Bone marrow (tissue), 2 donors: ENCODE measurements at places on chromosomes 12 and 14.

DNA sequence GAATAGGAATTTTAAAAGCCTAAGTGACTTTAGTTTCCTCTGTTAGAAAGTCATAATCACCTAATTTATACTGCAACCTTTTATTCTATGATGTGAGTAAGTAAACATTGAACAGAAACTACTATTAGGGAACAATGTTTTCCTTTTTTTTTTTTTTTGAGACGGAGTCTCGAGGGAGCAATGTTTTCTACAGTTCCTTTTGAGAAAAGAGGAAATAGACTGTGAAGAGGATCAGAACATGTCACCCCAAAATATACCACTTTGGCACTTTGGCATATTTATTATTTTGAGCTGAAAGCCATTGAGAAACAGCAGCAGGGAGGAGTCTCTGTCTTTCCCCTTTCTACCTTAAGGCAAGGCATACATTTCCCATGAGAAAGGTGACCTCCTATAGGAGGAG lies 162.7 kb upstream of the CNOT2 start:
- no peak for DNase-seq

- no peak for DNase-seq
Measured at GRCh38 chr14:33515441-33515840, 435.4 kb downstream of the EGLN3 start.

DNA sequence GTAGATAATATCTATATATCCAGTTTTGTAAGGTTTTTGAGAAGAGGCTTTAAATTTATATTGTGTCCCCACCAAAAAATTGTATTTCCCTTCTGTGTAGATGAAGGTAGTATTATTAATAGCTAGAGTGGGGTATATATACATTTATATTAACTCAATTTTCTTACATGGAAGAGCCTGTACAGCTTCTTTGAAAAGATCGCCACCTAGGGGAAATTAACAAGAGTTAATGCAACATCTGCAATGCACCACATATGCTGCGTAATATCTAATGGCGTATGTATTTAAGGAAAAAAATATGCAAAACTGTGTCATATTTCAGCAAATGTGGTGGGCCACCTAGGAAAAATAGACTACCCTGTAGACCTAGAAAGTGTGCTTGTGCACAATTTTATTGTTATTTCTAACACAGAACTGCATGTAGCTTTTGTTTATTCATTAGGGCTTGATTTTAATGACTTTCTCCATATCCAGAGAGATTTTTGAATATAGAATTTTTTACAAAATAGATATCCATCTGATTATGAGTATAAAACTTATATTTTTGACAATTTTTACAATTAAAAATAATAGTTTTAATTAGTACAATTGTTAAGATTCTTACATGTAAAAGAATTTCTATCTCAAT lies 14.0 kb downstream of the CCER1 start:
- peak; percentile 31 for DNase-seq

DNA sequence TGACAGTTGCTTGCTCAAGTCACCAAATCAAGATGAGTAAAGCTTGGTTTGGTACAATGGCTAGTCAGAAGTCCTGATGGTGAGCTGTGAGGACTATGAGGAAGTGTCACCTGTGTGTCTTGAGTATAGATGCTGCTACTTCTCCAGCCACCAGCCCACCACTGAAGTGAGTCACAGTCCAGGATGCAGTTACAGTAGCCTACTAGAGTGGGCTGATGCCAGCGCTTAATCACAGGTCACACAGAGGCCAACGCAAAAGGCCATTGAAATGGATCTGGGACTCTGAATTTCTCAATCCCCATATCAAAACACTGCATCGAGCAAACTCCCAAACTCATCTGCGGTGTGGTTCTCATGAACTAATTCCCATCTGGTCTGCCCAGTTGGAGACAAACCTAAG lies 223.1 kb downstream of the ANO6 start:
- no peak for DNase-seq

GRCh38 chr14:95143808-95144620 lies 13.3 kb downstream of the DICER1 start:
- no peak for DNase-seq

- DNase-seq = no peak
Measured at GRCh38 chr14:64438181-64438841, 27.0 kb upstream of the AKAP5 start.

DNA sequence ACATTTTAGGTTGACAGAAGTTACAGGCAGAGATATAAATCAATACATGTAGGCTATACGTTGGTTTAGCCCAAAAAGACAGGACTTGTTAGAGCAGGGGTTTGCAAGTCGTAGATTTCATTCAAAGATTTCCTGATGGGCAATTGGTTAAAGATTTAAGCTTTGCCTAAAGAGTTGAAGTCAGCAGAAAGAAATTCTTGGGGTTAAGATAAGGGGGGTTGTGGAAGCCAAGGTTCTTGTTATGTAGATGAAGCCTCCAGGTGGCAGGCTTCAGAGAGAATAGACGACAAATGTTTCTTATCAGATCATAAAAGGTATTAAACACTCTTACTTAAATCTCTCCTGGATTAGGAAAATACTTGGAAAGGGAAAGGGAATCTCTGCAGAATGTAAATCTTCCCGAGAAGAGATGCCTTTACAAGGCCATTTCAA lies 510.8 kb downstream of the TMTC2 start:
- no peak for DNase-seq

DNA sequence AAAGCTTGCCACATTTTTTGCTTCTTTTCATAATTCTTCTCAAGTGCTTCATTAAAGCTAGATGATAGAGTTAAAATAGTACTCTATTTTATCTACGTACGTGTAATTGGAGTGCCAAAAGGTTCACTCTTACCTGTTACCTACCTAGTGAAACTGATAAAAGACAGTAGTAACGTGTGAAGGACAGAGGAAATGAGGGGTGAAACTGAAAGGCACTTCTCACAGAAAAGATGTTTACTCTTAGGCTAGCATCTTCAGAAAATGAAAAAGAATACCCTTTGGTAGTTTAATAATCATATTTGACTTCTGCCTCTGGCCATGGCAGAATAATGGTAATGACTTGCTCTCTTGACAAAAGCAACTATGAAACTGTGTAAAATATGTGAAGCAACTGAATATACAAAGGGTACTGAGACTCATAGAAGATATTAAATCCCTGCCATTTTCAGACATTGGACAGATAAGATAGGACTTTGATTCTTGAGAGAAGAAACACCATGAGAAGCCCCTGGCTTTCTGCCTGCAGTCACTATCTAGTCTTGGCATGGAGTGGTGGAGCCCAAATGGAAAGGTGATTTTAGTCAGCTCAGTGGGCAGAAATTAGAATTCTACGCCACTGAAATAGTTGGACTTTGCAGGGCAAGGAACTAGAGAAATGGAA lies 6.3 kb upstream of the EVL start:
- DNase-seq = no peak

DNA sequence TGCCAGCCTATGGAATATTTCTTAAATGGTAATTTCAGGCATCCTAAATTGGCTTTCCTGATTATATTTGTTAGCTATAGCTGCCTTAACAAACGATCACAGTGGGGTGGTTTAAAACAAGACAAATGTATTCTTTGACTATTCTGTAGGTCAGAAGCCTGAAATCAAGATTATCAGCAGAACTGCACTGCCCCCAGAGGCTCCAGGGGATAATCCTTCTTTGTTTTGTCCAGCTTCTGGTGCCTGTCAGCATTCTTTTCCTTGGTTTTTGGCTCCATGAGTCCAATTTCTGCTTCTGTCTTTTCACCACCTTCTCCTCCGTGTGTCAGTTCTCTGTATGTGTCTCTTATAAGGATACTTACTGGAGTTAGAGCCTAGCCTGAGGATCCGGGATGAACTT lies 1282.2 kb upstream of the USP15 start:
- no peak for DNase-seq

DNA sequence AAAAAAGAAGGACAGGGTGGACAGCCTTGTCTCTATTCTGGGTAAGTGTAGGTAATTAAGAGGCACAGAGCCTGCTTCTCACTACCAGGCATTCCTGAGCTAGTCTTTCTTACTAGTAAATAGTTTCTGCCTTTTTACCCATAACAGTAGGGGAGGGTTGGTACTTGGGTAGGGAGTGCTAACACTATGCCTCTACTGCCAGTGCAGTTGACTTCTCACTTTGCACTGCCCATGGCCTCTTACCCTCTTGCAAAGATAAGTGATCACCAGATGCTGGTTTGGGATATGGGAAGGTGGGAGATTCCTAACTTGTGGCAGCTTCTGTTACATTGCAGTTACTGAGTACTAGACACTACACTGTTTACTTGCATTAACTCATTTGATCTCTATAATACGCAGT lies 11.6 kb downstream of the AHSA1 start:
- no peak for DNase-seq

GRCh38 chr12:71594214-71594948 lies 69.3 kb downstream of the ZFC3H1 start:
- no peak for DNase-seq

- DNase-seq = peak; percentile 82
Measured at GRCh38 chr12:101855364-101855884, 22.0 kb upstream of the DRAM1 start.

GRCh38 chr12:90995010-90995409 lies 9.8 kb downstream of the EPYC start:
- no peak for DNase-seq

- no peak for DNase-seq
Measured at GRCh38 chr12:66152732-66153131, 17.1 kb downstream of the TMBIM4 start.

GRCh38 chr14:101932673-101933072 lies 31.7 kb upstream of the DYNC1H1 start:
- DNase-seq = no peak

GRCh38 chr14:63647696-63648410 lies 6.2 kb upstream of the WDR89 start:
- no peak for DNase-seq

DNA sequence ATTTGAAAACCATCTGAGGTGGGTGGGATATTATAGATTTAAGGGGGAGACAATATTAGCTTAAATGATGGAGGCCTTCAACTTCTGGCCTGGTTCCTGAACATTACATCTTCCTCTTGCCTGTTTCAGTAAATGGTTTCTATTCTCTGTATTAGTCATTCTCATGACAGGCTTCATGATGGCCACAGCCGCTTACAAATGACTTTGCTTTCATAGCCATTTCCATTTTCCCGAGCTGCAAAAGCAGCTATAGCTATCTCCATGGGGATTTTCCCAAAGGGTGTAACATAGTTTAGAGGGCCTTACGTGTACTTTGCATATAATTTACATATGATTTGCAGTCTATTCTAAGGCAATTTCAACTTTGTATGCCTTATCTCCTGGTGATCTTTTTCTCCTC lies 121.8 kb downstream of the NRXN3 start:
- no peak for DNase-seq

- DNase-seq = no peak
Measured at GRCh38 chr12:22377731-22378496, 43.4 kb upstream of the ST8SIA1 start.

GRCh38 chr12:29283969-29284700 lies 96.8 kb downstream of the ERGIC2 start:
- DNase-seq = no peak

GRCh38 chr14:31292937-31293616 lies 85.5 kb upstream of the HECTD1 start:
- DNase-seq = no peak

- DNase-seq = no peak
Measured at GRCh38 chr14:52711666-52712065, 4.7 kb downstream of the PSMC6 start.

GRCh38 chr12:110585231-110585799 lies 2.2 kb upstream of the PPTC7 start:
- DNase-seq = no peak

DNA sequence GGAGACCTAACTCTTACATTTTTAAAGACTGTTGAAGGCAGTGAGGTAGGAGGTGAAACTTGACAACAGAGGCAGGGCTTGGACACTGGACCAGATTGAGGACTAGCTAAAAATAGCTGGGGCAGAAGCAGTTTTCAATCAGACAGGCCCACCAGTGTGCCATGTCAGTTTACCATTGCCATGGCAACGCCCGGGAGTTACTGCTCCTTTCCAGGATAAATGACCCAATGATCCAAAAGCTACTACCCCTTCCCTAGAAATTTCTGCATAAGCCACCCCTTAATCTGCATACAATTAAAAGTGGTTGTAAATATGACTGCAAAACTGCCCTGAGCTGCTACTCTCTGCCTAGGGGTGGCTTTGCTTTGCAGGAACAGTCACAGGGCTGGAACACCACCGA lies 53.2 kb upstream of the PKP2 start:
- DNase-seq = no peak

DNA sequence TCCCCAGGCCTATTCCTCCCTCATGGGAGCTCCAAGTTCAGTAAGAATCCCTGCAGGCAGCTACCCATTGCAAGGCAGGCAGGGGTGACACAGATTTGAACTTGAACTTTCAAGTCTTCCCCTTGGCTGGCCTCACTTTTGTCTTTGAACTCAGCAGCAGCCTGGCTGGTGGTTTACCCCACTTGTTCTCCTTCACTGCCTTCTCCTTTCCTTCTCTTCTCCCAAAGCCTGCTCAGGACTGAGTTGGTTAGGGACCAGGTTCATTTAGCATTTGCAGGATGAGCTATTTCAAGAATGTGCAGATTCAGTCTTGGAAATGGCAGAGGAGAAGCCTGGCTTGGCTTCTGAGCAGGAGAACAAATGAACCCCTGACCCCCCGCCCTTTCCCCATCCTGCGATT lies 67.7 kb upstream of the TBX3 start:
- DNase-seq = no peak

DNA sequence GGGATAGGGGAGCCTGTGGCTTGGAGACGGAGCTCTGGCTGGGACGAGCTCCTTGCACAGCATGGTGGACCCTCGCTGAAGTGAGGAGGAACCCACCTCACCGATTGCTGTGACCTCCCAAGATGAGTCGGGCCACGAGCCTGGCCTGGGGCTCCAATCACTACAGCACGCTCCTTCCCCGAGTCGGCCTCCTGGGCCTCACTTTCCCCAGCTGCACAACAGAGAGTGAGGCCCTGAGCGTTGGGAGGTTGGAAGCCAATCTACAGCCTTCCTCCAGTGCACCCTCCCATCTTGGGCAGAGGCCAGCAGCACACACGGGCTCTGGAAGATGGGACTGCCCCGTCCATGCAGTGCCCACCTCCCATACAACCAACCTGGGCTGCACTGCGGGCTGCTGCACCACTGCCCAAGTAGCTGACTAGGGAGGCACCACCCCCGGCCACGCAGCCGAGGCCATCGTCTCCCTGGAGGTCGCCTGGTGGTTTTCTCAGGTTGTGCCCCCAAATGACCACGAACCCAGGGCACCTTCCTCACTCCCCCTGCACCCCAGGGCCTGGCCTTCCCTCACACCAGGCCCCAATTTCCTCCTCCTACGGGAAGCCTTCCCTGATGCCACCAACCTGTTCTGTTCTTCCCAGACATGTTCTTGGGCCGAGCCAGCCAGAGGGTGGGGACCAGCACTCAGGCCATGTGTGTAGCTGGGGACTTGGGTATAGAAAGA lies 152.3 kb upstream of the C14orf180 start:
- DNase-seq = no peak
